ENCODE measurements at places on chromosomes 7 and 10.
A peak's percentile ranks its signal among the peaks of the same experiment; 100 is the strongest.

- DNase-seq: no peak
These were observed 538.8 kb downstream of the SORCS1 start for GRCh38 chr10:106625751-106626150.

GRCh38 chr10:48594371-48594770 is 10.5 kb downstream of the ARHGAP22 start:
- no peak for DNase-seq

GRCh38 chr10:15223174-15223573 is 54.7 kb upstream of the NMT2 start:
- DNase-seq: no peak

DNA sequence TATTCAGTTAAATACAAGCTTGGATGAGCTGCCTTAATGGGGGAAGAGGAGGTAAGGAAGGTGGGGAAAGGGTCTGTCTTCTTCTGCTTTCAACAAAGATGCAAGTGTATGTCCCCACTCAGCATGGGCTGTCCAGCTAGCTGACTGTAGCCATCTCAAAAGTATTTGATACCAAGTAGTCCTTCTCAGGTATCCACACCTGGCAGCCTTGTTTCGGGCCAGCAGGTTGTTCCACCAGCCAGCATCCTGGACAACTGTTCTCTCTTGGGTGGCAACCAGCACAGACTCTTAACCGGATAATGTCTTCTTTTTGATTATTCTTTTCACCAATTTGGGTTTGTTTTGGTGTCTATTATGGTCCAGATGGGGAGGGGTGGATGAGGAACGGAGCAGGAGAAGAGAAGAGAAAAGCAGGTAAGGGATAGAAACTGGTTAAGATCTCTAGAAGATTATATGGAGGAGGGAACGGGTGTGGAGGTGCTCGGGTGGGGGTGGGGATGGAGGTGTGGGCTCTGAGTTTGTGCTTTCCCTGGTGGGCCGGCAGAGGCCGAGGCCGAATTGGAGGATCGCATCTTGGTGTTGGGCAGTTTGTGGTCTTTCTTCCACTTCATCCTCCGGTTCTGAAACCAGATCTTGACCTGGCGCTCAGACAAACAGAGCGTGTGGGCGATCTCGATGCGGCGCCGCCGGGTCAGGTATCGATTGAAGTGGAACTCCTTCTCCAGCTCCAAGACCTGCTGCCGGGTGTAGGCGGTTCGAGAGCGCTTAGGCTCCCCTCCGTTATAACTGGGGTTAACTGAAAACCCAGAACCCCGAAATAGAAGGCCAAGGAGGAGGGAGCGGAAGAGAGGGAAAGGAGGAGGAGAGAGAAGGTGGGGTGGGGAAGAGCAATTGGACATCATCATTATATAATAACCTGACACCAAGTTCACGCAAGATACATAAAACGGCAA is 1.5 kb downstream of the HOXA4 start:
- DNase-seq: no peak

DNA sequence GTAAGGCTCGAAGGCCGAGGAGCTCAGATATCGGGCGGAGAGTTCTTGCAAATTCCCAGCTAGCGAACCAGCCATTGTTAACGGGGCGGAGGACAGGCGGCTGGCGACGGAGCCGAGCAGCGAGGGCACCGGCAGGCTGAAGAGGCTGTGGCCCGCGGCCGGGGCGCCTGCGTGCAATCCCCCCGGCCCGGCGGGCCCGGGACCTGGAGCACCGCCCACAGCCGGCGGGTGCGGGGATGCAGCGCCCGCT is 4.1 kb downstream of the VAX1 start:
- no peak for DNase-seq

DNA sequence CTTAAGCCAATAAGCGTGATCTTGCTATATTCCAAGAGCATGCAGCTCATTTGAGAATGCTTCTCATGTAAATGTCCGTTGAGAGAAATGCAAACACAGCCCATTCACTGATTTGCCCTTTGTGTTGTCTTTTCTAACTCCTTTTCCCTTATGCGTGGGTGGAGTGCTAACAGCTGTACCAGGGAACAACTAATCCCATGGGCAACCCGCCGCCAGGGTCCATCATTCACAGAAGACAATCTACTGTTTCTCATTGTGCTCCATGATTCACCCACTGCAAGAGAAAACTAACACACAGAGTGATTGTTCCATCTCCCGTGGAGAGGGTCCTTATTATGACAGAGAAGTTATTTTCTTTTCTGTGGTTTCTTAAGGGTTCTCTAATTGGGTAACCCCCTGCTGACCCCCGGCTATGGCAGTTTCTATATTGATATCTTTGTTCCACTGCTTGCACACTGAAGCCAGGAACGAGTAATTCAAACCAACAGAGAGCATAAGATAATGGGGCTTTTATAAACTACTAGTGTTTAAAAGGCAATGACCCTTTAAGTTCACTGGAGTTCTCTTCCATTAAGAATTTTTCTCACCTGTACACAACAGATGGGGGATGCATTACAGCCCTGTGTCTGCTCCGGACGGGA is 298.7 kb downstream of the BAMBI start:
- DNase-seq: peak; percentile 64

DNA sequence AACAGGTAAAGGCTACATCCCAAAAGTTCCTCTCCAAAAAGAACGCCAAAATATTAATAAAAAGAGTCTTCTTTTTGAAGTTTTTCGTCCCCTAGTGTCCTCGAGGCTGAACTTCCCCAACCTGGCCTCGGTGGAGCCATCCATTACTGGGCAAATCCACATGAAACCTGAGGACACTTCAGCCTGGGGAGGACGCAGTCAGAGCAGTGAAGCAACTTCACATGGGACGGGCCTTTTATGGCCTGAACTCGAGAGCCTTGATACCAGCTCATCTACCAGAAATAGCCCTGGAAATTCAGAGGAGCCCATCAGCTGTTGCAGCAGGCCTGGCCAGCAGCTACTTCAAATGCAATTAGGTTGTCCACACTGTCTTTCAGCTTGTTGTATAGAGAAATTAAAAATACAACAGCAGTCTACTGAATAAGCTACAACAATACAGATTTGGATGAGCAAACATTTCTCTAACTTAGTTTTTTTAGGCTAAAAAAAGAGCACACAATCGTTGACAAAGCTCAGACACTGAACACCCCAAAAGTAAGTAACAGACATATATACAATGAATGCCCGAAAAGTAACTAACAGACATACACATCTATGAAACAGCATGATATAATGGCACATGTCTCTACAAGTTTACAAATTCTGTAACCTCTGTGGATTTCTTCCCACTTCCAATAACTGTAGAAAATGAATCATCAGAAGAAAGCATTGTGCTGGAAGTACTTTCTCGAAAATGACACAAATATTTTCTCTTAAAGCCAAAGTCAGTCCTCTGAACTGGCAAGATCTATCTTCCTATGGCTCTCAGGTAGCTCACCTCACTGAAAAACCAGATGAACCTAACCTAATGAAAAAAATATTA is at the start of gene SVIL:
SVIL (minus strand) TSS at position 208 of the 862 bp plus-strand sequence. CDS start 79,913 bp downstream, outside the sequence.
- DNase-seq: no peak

DNA sequence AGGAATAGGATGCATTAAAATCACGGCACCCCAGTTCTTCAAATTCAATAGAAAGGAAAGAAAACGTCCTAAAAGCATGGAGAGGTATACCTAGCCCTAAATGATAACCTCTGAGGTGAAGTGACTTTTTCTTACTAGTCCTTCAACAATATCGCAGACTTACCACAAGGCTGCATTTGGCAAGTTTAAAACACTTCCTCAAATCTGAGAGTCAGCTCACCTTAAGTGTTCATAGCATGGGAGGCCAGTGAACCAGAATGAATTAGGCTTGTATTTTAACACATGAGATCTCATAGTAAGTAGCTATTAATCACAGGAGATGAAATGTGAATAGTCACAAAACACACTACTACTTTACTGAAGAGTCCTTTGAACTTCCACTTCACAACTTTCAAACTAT is 124.2 kb downstream of the RNF32 start:
- DNase-seq: no peak

DNA sequence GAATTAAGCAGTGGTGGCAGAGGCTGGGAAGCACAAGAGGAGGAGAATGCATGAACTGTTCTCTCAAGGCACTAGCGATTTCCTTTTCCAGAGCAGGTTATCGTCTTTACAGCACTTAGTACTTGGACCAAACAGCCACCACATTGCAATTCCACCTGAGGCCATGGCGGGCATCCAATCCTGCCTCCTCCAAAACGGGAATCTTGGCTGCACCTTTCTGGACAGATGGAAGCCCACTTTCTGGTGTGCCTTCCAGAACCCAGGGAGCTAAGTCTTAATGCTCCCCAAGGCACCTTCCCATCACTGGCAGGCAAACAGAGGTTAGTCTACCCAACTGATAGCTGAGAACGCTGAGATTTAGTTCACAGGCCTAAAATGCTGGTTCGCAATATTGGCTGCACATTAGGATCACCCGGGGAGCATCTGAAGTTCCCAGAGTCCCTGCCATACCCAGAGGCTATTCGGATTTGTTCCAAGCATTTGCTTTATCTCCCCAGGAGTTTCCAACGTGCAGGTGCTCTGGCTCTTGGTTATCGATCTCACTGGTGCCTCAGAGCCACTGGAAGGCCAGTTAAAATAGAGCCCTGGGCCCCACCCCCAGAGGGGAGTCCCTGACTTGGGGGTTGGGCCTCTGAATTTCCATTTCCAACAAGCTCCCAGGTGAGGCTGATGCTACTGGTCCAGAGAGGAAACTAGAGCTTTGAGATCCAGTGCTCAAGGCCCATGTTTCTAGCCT is 62.2 kb downstream of the KCNMA1 start:
- no peak for DNase-seq

GRCh38 chr10:75100764-75101291 is 10.6 kb upstream of the SAMD8 start:
- DNase-seq: no peak

- DNase-seq: no peak
These were observed 50.9 kb upstream of the TM9SF3 start for GRCh38 chr10:96637709-96638108.

- no peak for DNase-seq
These were observed 176.7 kb downstream of the EMX2 start for GRCh38 chr10:117718986-117719920.

GRCh38 chr10:123669886-123670285 is 3.7 kb downstream of the GPR26 start:
- no peak for DNase-seq

DNA sequence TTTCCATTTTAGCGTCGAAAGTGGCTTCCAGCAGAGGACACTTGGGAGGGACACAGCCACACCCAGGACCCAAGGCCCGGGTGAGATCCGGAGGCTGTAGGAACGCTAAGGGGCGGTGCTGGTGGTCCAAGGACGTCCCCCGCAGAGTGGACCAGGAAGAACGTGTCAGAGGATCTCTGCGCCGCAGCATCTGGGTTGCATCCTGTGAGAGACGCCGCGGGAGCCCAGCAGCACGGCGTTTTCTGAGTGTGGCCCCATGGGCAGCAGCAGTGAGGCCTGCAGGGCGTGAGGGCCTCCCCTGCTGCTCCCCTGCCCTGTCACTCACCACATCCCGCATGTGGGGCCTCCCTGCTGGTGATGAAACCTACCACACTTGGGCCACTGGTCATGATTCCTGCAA is 40.5 kb upstream of the BNIP3 start:
- DNase-seq: no peak

- no peak for DNase-seq
These were observed 186.7 kb upstream of the HGF start for GRCh38 chr7:81956520-81956919.

DNA sequence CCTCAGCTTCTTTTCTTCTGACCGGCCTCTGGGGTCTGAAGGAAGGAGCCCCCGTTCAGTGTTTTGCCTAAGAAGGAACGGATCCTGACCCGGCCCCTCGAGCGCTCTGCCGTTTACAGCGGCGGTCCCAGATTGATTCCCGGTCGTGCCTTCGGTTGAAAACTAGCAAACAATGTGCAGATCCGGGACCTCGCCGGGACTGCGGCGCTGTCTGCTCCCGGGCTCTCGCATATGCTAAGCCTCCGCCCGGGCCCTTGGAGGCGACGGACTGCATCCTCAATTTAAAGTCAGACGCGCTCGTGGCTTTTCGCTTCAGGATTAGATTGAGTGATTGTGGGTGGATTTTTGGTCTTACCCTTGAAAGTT is 559 bp downstream of the DBF4 start:
- peak; percentile 24 for DNase-seq

DNA sequence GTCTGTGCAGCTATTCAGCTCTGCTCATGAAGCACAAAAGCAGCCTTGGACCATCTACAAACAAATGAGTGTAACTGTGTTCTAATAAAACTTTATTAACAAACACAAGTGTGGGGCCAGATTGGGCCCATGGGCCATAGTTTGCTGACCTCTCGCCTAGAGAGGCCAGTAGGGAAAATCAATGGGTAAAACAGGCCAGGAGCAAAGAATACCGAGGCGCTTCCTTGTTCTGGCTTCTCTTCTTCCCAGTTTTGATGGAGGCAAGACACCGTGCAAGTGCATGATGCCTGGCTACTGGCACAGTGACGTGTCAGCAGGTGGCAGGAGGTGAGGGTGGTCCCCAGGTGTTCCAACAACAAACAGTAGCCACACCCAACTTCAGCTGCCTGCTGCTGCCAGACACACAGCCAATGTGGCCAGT is 94.3 kb upstream of the SDK1 start:
- DNase-seq: no peak

DNA sequence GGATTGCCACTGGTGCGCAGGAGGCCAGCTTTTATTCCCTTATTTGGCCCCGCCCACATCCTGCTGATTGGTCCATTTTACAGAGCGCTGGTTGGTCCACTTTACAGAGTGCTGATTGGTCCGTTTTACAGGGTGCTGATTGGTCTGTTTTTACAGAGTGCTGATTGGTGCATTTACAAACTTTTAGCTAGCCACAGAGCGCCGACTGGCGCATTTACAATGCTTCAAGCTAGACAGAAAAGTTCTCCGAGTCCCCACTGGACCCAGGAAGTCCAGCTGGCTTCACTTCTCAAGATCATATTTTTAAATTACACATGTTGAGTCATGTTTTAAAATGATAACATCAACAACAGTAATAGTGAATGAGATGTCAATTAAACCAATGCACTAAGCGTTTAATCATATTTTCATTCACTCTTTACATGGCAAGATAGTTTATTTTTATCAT is 128.3 kb downstream of the CUBN start:
- no peak for DNase-seq

- DNase-seq: no peak
These were observed 14.6 kb upstream of the ZSCAN21 start for GRCh38 chr7:100034871-100035510.

DNA sequence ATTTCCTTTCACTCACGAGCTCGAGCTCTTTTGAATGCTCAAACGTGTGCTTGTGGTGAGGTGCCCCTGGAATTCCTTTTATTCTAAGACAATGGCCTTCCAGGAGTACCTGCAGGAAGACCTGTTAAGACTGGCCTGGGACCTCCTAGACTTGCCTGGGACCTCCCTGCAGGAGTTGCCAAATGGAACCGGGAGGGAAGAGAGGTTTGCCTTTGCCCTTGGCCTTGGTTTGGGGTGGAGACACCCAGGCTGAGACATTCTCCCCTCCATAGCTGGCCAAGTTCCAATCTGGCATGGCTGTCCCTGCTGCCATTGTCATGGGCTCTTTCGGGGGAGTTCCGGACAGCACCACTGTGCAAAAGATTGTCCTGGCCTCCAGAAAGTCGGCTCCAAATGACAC is 39.7 kb downstream of the DNAJB12 start:
- DNase-seq: no peak

- no peak for DNase-seq
These were observed 13.5 kb downstream of the MACROH2A2 start for GRCh38 chr10:70066190-70066589.

All from NCI-H774 (cell line).